ENCODE measurements at places on chromosomes 16 and 17. TPM values are rescaled to one million over a fixed set of nuclear protein-coding genes. Genes with fewer than 3 reads are reported as not detected.

The MAP3K3 gene
- 54.1 TPM for total RNA-seq

The KIF19 gene
- 0.65 TPM for total RNA-seq

The STX8 gene
- 56.4 TPM for total RNA-seq

The DRC3 gene
- total RNA-seq = 0.93 TPM

The SCNN1G gene
- 5.8 TPM for total RNA-seq

The CAPN15 gene
- total RNA-seq = 84.6 TPM

The TCAP gene
- 0.44 TPM for total RNA-seq

The ITGAD gene
- not detected for total RNA-seq

The TEKT5 gene
- total RNA-seq = 0.20 TPM

The USP31 gene
- total RNA-seq = 17.3 TPM

The PRKCB gene
- 7.4 TPM for total RNA-seq

The TANC2 gene
- total RNA-seq = 33.3 TPM

The TBC1D3C gene
- not detected for total RNA-seq

The SUPT6H gene
- total RNA-seq = 86.7 TPM

The CACNG1 gene
- total RNA-seq = not detected

The MTMR4 gene
- 38.9 TPM for total RNA-seq

The RHBDF1 gene
- 44.5 TPM for total RNA-seq

The MPV17L gene
- 13.0 TPM for total RNA-seq

The C16orf92 gene
- not detected for total RNA-seq

The KRTAP17-1 gene
- total RNA-seq = not detected

The VEZF1 gene
- 44.8 TPM for total RNA-seq

The SERPINF2 gene
- total RNA-seq = 9.0 TPM

The KCNH6 gene
- total RNA-seq = not detected

The MT1G gene
- total RNA-seq = 5.6 TPM

The TMC8 gene
- 1.7 TPM for total RNA-seq

The TP53TG3 gene
- total RNA-seq = not detected
